A549 treated with Hydrocortisone at 1 μM for 4 hours (cell line): ENCODE measurements at places on chromosomes 3 and 15. TPM values are rescaled to one million over a fixed set of nuclear protein-coding genes. Genes with fewer than 3 reads are reported as not detected.

The TRIM59 gene
- 7.0 to 11.3 TPM (median 8.5 TPM) in 5 replicates for total RNA-seq

The CYP8B1 gene
- not detected in 5 replicates for total RNA-seq

The DNAH12 gene
- 0.01 to 0.10 TPM (median 0.05 TPM) in 5 replicates for total RNA-seq

The PLA1A gene
- 0.25 to 0.51 TPM (median 0.43 TPM) in 5 replicates for total RNA-seq

The TOPAZ1 gene
- total RNA-seq = not detected in 5 replicates

The LMLN gene
- total RNA-seq = 1.9 to 2.6 TPM (median 2.2 TPM) in 5 replicates

The FETUB gene
- 0.12 to 0.34 TPM (median 0.15 TPM) in 3 of 5 replicates, not detected in the others for total RNA-seq

The RAD51 gene
- 17.6 to 20.1 TPM (median 18.0 TPM) in 5 replicates for total RNA-seq

The ALDH1A3 gene
- total RNA-seq = 14.5 to 24.0 TPM (median 16.4 TPM) in 5 replicates

The PRR23A gene
- total RNA-seq = not detected in 5 replicates

The ZNF80 gene
- total RNA-seq = not detected in 5 replicates

The CNOT10 gene
- 25.8 to 31.5 TPM (median 28.9 TPM) in 5 replicates for total RNA-seq

The CCR9 gene
- 0.03 TPM in 1 of 5 replicates, not detected in the others for total RNA-seq

The ICE2 gene
- total RNA-seq = 32.8 to 42.6 TPM (median 37.3 TPM) in 5 replicates

The MAGI1 gene
- 3.1 to 4.6 TPM (median 4.0 TPM) in 5 replicates for total RNA-seq

The ALPK3 gene
- total RNA-seq = 0.08 to 0.10 TPM (median 0.09 TPM) in 5 replicates

The ANKRD63 gene
- total RNA-seq = 0.24 to 0.59 TPM (median 0.35 TPM) in 5 replicates

The GHSR gene
- total RNA-seq = not detected in 5 replicates

The PCCB gene
- total RNA-seq = 27.7 to 29.8 TPM (median 28.8 TPM) in 5 replicates

The CMTM6 gene
- 33.8 to 49.5 TPM (median 40.3 TPM) in 5 replicates for total RNA-seq

The MAP1A gene
- 0.50 to 0.76 TPM (median 0.60 TPM) in 5 replicates for total RNA-seq

The VWA5B2 gene
- 0.25 to 0.60 TPM (median 0.40 TPM) in 5 replicates for total RNA-seq

The ZBTB20 gene
- 1.1 to 1.6 TPM (median 1.4 TPM) in 5 replicates for total RNA-seq

The CCR8 gene
- not detected in 5 replicates for total RNA-seq

The LRRC2 gene
- total RNA-seq = 0.02 TPM in 1 of 5 replicates, not detected in the others
